ENCODE measurements at places on chromosomes 5 and 9.

DNA sequence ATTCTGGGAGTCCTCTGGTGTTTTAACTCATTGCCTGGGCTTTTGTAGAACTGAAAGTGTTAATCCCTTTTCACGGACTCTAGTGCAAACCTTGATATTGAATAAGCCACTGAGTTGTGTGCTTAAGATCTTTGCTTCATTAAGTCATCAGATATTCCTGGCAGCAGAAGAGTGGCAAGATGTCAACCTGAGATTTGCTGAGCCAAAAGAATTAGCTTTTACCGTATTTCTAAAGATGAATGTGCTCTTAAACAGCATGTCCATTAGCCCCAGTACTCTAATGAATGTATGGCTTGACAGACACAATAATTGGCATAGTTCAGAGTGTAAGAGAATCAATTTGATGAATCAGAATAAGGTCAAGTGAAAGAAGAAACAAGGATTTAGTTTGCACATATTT lies 87.2 kb upstream of the CDH6 start:
- DNase-seq = no peak

GRCh38 chr5:180785794-180786221 lies 16.8 kb downstream of the MGAT1 start:
- peak; percentile 75 for DNase-seq

DNA sequence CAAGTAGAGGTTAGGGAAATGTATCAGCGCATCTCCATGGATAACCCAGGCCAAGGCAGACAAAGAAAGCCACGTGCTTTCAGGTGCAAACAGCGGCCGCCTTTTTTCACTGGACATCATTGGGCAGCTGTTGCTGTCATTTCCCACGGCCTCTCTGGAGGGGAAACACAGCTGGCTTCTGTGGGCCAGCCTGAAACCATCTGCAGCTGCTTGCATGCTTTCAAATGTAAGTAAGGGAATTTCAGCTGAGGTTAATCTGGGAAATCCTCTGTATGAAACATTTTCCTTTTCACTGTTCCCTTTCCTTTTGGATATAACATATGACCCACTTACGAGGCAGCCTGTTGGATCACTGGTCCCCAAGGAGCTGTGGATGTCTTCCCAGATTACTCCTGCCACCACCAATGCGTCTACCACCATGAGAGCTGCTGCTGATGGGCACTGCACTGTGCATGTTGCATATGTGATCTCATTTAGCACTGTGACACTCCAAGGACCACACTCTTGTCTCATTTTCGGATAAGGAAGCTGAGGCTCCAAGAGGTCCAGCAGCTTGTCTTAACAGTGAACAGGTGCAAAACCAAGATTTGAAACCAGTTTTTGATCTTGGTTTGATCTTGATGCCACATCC lies 106.3 kb downstream of the C9orf152 start:
- DNase-seq = no peak

- DNase-seq = no peak
Measured at GRCh38 chr5:139549162-139549894, 11.8 kb upstream of the UBE2D2 start.

DNA sequence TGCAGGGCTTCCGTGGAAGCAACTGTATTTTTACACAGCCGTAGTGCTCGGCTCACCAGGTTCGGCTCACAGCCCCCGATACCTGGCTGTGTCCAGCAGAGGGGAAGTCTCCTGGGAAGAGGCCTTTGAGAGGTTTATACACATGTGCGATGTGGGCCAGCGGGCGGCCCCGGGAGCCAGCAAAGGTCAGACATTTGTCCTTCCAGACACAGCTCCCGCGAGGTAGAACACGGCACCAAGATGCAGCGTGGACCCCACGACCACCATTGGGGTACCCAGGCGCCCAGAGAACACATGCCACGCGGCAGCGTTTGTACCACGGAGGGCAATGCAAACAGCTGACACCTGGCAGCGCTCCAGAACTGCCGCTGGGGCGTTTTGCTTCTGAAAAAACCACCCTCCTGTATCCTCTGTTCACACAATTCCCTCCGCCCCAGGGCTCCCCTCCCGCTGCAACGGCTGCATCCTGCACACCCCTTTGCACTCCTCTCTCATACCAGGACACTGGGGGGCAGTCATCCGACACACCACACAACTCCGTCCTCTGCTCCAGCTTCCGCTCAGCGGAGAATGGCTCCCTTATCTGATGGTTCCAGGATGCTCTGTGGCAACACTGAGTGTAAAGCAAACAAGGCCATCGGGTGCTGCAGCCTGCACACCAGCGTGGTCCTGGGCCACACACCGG lies 235.3 kb downstream of the SYK start:
- DNase-seq = peak; percentile 82

Data from adipocyte (in vitro differentiated cells).